Fibroblast of upper back skin (primary cell): ENCODE measurements at places on chromosomes 1 and 21.

DNA sequence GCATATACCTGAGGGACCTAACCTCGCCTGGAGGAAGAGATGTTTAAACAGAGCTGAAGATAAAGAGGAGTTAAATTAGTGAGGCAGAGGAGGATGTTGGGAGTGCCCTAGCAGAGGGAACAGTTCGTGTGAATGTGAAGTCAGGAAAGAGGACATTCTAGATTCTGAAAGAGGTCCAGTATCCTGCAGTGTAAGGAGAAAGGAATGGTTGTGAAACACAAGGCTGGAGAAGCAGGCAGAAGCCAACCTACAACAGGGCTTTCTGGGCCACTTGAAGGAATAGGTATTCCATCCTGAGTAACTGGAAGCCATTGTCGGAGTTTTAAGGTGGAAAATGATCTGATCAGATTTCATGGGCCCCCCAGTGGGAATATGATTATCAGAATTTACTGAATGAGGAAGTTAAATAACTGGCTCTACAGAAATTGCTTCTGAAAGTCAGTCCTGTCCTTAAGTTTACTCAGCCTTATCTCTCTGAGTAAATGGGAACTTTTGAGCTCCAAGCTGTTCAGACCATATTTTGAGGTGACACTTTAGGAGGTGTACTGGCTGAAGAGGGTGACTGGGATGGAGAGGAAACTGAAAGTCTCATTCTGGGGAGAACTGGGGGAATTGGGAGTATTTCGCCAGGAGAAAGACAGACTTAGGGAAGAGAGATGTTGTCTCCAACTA lies 24.4 kb upstream of the FAAH start:
- DNase-seq, result no peak

DNA sequence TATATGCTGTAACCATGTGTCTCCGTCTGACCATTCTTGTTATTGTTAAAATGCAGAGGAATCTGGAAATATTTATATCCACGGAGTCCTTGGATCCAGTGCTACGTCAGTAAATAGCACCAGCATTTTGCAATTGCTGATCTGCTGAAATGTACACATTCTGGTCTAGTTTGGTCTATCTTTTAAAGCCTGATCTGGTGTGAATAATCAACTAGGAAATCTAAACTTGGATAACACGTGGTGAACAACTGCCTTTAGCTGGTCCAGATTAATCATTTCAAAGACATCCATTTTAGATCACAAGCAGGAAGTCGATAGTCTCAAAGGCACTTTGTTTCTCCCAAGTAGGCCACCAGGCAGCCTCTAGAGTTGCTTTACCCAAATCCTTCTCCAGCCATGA lies 32.6 kb downstream of the PDPN start:
- DNase-seq, result no peak

DNA sequence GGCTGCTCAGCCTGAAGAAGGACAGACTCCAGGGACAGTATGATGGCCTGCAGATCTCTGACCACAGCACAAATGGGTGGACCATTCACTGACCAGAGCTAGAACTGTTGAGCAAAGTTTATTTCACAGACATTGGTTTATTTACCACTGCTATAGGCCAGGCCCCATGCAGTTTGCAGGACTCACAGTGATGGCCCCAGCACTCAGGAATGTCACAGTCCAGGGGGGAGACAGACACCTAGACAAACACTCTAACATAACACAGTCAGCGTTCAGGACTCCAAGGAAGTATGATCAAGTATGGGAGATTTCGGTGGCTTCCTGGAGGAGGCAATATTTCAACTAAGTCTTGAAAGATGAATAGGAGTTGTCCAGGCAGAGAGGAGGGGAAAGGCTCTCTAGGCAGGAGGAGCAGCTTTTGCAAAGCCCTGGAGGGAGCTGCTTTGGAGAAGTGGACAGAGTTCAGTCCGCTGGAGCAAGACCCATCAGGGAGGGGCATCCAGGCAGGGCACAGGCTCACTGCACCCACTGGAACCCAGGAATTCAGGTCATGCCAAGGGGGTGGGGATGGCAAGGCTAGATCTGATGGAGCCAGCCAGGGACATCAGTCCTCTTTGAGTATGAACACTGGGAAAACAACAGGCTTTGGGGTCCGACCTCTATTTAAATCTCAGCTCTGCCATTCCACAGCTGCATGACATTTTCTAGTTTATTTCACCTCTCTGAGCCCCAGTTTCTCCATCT lies 454.3 kb downstream of the MATN1 start:
- DNase-seq, result no peak

DNA sequence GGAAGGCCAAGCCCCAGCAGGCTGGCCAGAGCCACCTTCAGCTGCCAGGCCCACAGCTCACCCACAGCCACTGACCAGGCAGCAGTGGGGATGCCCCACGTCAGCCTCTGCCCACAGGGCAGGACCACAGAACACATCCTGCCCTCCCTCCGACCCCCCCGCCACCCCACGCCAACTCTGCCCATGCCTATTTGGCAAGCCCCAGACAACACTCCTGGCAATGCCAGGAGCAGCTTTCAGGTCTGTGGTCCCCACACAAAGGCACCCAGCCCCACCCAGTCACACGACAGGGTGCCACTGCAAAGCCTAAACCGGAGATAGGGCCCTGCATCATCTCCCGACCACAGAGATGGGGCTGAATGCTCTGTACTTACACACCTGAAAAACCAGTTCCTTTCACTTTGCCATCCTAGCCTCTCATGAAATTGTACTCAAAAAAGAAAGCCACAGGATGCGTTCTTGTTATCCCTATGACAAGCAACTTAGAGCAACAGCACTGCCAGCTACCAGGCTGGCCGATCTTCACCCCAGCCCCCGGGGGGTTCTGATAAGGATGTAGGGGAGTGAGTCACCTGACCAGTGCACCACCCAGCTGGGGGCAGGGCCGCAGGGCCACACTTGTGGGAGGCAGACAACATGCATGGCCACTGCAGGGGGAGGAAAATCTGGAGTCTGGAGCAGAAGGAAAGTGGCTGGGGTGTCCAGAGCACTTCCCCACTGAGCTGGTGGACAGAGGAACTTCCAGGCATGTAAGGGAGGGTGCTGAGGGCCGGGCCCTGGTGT lies 36.2 kb downstream of the UBE2G2 start:
- no peak for DNase-seq

DNA sequence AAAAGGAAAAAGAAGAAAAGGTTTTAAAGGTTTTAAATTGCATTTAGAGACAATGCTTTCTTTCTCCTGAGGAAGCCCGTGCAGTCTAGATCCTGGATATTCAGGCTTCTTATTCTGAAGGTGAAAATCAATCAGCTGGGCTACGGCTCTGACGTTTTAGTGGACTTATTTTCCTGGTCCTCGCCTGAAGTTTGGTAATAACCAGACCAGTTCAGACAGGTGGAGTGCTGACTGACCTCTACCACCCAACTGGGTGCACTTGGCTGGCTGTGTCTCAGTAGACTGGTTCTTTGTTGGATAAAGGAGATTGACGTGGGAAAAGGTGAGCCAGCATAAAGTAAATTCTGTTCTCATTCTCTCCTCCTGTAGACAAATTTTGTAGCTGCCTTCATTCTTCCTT lies 7.2 kb upstream of the ATP1A1 start:
- no peak for DNase-seq

DNA sequence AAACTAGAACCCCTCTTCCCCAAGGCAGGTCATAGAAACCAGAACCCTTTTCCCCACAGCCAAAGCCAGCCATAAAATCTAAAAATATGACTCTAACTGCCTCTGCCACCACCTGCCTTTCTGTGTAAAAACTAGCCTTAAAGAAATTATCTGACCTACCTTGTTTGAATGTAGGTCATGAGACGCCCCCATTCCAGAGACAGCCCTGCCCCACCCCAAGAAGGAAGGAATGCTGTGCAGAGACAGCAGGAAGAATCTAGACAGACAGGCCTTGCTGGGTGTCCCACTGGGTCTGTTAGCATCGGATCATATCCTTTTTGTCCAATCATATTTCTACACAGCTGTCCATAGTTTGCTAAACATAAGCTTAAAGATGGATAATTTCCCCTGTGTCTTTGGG lies 128.4 kb upstream of the RAB4A start:
- DNase-seq, result no peak

GRCh38 chr1:226870401-226871279 lies at the start of gene PSEN2:
Gene PSEN2, plus strand, starts transcription at chr1:226870616. Its CDS starts 11,292 bp downstream, at chr1:226881908.
- DNase-seq, result peak; percentile 14
